Hindlimb muscle (tissue), 1 donor: ENCODE measurements at places on chromosomes 6 and 20. TPM values are rescaled to one million over a fixed set of nuclear protein-coding genes. Genes with fewer than 3 reads are reported as not detected.

DNA sequence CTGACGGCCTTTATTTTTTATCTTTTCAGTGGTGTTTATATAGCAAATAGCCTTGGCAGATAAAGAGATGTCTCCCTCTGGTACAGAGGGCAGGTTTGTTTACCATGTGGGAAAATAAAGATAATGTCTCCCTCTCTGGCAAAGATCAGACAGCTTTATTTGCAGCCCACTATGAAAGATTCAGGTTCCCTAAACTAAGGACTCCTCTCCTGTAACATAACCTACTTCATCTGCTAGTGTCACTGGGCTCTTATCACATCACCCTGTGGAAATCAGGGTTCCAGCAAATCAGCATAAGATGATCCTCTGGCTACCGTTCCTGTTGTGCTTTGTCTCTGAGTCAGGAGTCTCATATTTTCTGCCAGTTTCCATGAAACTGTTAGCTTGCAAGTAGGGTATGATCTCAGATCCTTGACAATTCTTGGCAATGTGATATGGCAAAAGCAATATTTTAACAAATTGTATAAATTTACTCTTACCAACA, 3.1 kb downstream of the FBXL4 start:
- no peak for DNase-seq

DNA sequence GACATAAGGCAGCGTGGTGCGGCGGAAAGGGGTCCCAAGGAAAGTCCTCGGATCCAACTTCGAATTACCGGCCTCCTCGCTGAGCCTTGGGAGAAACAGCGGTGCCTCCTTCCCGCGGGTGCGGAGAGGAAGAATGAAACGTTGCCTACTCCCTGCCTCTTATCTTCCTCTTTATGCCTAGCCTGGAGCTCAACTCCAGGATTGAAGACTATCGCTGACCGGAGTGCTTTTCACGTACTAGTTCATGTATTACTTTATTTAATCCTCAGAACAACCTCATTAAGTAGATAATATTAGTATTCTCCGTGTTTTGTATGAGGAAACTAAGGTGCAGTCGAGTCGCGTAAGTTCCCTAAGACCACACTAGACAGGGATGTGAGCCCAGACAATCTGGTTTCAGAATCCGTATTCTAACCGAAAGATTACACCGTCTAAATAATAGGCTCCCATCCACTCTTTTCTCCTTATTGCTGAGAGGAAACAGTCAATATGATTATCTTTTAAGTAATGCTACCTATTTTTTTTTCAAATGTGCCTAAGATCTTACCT, 793 bp upstream of the PDSS2 start:
- no peak for DNase-seq

DNA sequence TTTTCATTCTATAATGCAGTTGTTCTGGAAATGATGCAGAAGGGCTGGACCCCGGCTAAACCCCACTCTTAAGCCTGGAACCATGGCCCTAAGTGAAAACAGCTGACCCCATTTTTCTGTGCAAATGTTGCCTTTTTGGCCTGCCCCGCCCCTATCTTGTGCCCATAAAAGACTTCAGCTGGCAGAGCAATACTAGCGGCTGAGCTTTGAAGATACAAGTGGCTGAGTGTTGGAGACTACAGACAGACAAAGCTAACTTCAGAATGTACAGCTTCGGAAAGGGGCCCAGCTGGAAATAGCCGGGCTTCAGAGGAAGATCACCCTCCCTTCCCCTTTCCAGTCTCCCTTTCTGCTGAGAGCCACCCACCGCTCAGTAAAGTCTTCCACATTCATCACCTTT, 258.6 kb upstream of the SPTLC3 start:
- DNase-seq = no peak

GRCh38 chr20:50844430-50845100, 49.7 kb downstream of the BCAS4 start:
- DNase-seq = no peak

GRCh38 chr20:57650266-57650665, 30.0 kb upstream of the ZBP1 start:
- no peak for DNase-seq

- DNase-seq = no peak
These were observed 57.0 kb downstream of the CAP2 start for GRCh38 chr6:17450397-17450796.

- DNase-seq = no peak
These were observed 107.1 kb downstream of the CEBPB start for GRCh38 chr20:50297498-50298376.

- DNase-seq = peak; percentile 43
These were observed 109.0 kb downstream of the HFE start for GRCh38 chr6:26195924-26196845.

EMILIN3 gene
- 19.7 TPM for polyA plus RNA-seq

CNR1 gene
- polyA plus RNA-seq = 0.41 TPM

HLA-DRB1 gene
- 20.5 TPM for polyA plus RNA-seq

SOX4 gene
- 43.1 TPM for polyA plus RNA-seq

RIPOR2 gene
- 29.4 TPM for polyA plus RNA-seq
